ENCODE measurements at places on chromosomes 7 and 10.

DNA sequence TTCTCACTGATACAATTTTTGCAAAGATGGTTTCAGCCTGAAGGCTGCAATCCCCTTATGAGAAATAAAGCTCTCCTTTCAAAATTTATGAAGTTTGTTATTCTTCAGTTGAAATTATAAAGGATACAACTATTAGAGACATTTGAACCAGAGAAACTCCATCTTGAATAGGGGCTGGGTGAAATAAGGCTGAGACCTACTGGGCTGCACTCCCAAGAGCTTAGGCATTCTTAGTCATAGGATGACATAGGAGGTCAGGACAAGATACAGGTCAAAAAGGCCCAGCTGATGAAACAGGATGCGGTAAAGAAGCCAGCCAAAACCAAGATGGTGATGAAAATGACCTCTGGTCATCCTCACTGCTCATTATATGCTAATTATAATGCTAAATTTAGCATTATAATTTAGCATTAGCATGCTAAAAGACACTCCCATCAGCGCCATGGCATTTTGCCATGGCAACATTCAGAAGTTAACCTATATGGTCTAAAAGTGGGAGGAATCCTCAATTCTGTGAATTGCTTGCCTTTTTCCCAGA lies 22.4 kb upstream of the IFIT1B start:
- DNase-seq, result no peak

DNA sequence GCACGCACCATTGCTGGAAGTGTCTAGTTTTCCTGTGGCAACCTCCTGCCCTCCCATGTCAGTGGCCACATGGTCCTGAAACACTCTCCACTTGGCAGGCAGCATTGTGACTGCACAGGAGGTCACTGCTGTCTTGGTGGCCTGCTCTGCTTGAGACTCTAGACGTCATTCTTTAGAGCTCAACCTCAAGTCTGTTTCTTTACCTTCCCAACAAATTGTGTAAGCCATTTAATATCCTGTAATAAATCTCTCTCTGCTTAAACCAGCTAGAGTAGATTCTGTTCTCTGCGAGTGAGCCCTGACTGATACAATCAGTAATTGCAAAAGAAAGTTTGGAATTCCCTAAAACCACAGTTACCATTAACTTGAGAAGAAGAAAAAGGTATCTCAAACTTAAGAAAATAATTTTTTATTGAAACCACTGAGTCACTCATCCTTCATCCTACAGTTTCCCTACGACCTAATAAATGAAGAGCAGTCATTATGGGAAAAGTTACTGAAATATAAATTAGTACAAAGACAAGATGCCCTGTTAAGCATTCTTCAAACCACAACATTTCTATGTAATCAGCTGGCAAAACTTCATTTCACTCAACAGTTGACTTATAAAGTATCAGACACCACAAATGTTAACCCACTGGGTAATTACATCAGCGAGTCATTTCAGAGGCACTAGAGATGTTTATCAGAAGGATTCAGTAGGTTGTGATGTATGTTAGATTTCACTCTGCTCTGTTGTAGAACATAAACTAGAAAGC lies 18.0 kb downstream of the SLC25A13 start:
- DNase-seq, result no peak

- DNase-seq, result no peak
These were observed 350.9 kb upstream of the LRGUK start for GRCh38 chr7:133776266-133776665.

DNA sequence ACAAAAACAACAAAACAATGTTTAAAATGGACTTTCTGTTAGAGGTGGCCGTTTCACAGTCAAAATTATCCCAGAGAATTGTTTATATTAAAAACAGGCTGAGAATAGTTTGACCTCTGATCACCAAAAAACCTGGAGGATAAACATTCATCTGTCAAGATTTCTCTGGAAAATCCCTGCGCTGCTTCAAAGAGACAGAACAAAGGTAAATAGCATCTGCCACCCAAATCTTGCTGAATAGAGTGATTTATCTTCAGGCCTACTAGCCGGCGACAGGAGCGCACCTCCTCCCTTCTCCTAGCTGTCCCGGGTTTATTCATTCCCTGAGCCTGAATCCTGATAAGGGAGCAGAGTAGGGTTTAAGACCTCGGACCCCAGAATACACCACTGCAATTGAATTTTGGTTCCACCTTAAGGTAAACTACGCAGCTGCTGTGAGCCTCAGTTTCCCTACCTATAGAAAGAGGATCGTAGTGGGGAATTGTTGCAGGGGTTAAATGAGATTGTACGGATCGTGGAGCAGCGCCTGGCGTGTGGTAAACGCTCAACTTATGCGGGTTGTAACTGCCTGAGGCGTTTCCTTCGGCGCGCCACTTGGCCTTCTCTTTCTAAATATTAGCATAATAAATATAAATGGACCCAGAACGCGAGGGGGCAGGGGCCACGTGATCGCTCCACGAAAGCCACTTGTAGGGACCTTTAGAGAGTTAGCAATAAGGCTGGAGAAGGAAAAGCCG lies 498 bp upstream of the ST7 start:
- no peak for DNase-seq

- no peak for DNase-seq
These were observed 27.5 kb downstream of the STRA8 start for GRCh38 chr7:135260930-135261721.

- no peak for DNase-seq
These were observed 30.2 kb upstream of the ERCC6 start for GRCh38 chr10:49569031-49569631.

- no peak for DNase-seq
These were observed 48.7 kb downstream of the SEMA3A start for GRCh38 chr7:84145892-84146291.

DNA sequence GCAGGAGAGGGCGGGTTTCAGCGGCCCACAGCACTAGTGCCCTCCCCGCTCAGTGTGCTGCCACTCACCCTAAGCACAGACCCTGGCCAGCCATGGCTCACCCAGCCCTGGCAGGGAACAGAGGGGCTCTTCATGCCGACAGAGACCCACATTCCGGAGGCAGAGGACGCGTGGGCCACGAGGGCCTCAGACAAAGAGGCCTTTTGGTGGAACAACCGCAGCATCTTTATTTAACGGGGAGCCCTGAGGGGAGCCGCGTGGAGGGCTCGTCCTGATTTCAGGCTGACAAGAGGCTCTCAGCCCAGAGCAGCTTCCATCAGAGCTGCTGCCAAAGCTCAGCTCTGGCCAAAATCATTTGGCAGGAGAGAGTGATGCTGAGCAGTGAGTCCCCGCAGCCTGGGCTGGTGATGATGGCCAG lies 127.8 kb downstream of the SH3PXD2A start:
- no peak for DNase-seq

GRCh38 chr10:75342397-75342796 lies 59.2 kb downstream of the ZNF503 start:
- no peak for DNase-seq

DNA sequence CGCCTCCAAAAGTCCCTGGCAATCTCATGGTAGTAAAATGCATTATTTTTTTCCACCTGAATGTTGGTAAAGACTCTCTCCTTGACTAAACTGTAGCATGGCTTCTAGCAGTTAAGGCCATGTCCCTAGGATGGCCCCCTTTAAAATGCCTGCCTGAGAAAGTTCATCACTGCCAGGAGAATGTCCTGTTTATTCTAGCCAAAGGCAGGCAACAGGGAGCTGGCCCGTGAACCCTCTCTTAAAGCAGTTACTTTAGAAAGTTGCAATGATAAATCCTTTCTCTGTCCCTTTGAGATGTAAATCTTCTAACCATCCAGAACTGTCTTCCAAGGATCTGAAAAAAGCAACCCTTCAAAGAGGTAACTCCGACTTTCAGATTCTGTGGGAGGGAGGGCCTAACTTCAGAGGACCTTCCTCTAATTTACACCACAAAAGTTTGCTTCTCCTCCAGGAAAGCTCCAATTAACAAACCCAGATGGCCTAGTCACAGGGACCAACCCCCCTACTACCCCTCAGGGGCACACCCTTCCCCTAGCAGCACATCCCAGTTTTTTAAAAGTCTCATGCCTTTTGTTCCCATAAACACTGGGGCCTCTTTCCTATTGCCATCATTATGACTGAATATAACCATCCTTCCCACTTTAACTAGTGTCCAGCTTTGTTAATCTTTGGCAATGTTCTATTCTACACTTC lies 5.5 kb downstream of the DNTT start:
- DNase-seq, result no peak

DNA sequence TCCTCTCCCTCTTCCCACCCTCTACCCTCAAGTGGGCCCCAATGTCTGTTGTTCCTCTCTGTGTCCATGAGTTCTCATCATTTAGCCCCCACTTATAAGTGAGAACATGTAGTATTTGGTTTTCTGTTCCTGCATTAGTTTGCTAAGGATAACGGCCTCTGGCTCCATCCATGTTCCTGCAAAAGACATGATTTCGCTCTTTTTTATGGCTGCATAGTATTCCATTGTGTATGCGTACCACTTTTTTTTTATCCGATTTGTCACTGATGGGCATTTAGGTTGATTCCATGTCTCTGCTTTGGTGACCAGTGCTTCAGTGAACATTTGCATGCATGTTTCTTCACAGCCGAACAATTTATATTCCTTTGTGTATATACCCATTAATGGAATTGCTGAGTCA lies 51.7 kb upstream of the ATP6V0A4 start:
- DNase-seq, result no peak

DNA sequence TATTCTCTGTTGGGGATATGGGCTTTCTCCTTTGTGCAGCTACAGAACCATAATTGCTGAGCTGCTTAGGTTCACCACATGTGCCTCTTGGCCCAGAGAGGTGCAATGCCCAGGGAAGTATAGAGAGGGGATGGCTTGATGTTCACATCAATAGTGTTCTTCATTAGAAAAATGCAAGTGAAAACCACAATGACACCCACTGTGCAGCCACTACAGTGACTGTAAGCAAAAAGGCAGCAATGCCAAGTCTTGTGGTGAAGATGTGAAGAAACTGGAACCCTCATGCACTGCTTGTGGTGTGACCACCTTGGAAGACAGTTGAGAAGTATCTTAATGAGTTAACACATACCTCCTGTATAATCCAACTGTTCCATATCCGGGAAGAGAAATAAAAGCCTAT lies 318.9 kb upstream of the ZMIZ1 start:
- no peak for DNase-seq

DNA sequence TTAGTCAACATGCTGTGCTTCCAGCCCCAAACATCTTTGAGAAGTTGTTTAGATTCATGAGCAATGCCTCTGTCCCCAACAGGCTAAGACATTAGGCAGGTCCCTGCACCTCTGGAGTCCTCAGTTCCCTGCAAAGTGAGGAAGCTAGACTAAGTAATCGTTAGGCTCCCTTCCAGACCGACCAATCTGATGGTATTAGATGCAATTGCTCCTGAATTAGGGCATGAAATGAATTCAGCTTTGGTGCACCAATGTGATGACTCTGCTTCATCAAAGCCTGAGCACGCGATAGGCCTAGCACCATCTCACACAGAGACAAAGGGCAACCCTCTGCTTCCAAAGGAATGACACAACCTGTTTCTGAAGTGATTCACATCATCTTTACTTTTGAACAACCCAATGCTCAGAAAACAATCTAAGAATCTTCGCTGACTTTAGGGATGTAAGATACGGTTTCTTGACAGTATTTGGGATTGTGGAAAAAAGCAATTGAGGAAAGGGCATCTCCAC lies 723 bp upstream of the TES start:
- no peak for DNase-seq

DNA sequence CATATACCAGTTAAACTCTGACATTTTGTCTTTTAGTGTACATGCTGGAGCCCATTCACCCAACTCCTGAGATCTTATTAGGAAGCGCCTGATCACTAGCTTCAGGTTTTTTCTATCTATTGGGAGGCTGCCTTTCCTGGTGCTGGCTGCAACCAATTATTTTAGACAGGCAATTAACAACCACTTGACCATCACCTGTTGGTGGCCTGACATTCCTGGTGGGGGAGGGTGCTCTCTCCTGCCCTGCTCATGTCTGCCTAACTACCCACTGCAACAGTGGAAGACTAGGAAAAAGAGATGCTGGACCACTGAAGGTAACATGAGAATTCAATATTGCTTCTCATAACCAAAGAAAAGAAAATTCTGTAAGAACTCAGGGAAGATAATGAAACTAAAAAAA lies 190.3 kb upstream of the GRM3 start:
- no peak for DNase-seq

- no peak for DNase-seq
These were observed 32.9 kb downstream of the ICA1 start for GRCh38 chr7:8228766-8229674.

DNA sequence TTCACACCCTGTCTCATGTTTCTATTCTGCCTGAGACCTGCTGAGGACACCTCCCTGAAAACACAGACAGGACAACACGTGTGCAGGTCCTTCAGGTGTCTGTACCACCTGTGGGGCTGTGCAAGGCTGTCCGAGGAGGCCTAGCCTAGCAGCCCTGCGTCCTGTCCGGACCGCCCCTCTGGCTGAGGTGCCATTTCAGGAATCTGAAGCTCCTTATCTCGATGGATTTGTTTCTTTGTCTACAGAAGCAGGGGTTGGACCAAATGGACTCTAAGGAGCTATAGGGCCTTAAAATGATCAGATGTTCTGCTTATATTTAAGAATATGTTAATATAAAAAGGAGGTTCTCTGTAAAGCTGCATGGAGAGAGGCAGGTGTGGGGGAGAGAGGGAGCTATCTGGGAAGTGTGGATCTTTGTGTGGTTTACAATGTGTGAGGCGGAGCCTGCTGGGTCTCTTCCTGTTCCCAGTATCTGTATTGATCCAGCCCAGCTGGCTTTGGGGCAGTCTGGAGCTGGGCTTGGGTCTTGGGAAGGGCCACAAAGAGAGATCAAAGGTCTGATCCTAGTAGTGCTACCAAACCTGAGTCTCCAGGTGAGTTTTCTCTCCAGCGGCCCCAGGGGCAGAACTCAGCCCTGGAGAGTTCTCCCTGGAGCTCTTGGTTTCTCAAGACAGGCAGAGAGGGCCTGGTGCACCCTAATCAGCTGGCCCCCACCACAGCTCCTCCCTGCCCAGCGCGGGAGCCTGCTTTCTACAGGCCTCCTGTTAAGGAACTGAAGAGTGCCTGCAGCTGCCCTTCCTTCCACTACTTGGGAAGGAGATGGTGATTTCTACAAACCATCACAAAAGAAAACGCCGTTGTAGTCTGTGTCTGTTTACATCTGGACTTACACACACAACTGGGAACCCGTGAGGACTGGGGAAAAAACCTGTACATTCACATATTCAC lies 3.4 kb upstream of the MNX1 start:
- no peak for DNase-seq

DNA sequence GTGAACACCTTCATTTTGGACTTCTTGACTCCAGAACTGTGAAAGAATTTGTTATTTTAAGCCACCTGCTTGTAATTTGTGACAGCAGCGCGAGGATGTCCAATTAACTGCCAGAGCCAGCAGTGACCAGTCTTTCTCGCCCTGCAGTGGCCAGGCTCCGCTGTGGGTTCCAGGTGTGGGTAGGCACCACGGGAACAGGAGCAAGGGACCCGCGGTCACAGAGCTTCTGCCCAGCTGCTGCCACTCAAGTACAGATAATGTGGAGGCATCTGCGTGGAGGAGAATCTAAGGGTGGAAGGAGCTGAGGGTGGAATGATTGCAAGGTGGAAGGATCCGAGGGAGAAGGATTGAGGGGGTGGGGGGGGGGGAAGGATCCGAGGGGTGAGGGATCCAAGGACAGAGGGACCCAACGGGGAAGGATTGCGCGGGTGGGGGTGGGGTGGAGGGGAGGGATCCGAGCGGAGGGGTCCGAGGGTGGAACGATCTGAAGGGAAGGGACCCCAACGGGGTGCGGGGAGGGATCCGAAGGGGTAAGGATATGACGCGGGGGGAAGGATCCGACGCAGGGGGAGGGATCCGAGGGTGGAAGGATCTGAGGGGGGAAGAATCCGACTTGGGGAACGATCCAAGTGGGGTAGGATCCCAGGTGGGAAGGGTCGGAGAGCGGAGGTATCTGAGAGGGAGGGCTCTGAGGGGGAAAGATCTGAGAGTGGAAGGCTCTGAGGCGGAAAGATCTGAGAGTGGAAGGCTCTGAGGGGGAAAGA lies 3.6 kb downstream of the CALY start:
- no peak for DNase-seq

Data from stimulated activated CD4-positive, alpha-beta T cell treated with anti-CD3 and anti-CD28 coated beads, Interleukin-1b, Interleukin-23, amount 100 ng/mL, for 4 hours (primary cell).